PC-3 (cell line): ENCODE measurements at places on chromosomes 7 and 10.

- DNase-seq = no peak
Observed at GRCh38 chr7:125606671-125607070, 677.0 kb upstream of the POT1 start.

- no peak for DNase-seq
Observed at GRCh38 chr10:48503293-48503911, 101.5 kb downstream of the ARHGAP22 start.

DNA sequence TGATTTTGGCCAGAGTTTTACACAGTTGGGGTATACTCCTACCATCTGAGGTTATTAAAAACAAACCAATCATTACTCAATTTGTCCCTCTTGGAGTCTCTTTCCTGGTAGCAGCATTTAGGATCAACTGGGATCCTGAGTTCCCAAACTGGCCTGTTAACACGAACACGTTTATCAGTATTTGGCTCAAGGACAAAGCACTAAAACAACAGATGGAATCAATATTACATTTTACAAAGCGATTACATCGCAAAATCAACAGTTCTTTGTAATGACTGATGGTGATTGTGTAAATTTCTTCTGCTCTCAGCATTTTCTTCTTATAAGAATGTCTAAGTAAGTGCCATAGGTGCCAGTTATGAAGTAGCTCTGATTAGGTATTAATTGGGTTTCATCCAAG is 582.9 kb upstream of the ANKRD30A start:
- DNase-seq = no peak

- DNase-seq = no peak
Observed at GRCh38 chr10:132614431-132615340, 77.1 kb downstream of the INPP5A start.

DNA sequence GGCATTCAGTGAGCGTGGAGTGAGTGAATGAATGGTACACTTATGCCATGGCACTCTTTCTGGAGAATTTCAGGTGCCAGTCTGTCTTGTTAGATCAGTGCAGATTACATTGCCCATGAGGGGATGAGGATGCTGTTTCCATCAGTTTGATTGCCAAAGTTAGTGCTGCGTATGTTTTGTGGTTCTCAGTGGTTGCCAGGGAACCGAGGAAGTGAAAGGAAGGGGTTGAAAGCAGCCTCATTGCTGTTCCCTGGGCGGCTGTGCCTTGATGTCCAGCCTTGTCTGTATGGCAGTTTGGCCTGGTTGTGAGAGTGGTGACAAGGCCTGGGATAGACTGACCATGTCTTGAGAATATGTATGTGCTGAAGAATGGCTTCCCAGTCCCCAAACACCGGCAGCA is 30.2 kb downstream of the WBP1L start:
- DNase-seq = no peak

- no peak for DNase-seq
Observed at GRCh38 chr10:67079126-67079525, 153.3 kb downstream of the LRRTM3 start.

DNA sequence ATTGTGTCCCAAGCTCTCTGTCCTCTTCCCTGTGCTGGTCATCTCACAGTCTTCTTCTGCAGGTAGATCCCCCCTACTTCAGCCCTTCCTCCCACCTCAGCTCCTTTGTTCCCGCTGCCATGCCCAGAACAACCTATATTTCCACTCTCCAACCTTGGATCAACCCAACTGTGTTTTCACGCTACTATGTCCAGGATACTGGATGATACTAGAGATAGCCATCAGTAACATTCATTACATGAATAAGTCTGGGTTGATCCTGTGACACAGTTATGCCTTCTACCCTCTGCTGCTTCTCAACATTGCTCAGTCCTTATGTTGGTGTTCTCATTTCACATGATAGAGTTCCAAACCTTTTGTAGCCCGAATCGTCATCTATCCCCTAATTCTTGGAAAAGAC is 286.4 kb downstream of the ZEB1 start:
- DNase-seq = no peak

DNA sequence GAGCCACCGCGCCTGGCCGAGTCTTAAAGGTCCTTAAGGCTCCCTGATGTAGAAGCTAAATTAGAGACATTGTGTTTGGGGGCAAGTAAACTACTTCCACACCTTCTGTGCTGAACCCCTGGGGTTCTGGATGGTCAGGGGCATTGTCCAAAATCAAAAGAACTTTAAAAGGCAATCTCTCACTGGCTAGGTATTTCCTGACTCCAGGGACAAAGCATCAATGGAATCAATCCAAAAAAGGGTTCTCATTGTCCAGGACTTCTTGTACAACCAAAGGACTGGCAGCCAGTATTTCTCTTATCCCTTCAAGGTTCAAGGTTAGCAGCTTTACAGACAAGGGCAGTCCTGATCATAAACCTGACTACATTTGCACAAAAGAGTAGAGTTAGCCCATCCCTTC is 24.0 kb downstream of the SRPK2 start:
- no peak for DNase-seq

DNA sequence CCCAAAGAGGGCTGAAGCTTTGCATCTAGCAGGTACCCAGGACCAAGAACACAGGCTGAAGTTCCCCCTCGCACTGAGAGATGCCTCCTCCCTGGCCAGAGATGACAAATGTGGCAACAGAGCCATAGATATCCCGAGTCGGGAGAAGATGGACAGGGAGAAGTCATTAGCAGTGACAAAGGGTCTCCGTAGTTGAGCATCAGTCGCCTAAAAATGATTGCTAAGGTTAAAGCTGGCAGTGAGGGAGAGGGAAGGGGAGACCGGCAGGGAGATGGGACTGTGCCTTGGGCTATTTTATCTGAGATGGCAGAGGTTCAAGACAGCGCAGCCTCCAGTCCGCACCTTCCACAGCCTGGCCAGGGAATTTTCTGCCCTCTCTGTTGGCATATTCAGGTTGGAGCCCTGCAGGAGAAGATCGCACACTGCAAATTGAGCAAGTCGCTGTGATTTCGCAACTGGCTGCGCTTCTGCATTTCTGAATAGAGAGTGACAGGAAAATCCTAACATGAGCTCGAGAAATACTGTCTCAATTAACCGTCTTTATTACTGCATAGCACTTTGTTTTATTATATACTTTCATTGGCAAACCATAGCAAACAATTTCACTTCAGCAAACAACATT is 238.9 kb upstream of the GPR26 start:
- DNase-seq = peak; percentile 47

DNA sequence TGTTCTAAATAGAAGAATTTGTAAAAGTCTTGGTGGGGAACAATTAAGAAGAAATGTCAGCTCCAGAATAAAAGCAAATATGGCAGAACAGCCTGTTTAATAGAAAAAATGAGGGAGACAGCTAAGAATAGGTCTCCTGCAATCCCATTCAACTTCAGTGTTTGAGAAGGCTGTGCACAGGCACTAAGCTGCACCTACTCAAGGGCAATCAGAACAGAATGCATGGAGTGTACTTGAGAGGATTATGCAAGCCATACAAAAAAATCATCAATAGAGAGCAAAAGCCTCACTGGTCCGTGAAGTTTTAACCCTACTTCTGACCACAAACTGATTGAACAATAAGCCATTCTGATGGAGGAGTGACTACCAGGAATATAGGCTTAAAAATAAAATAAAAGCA is 690.7 kb upstream of the PCDH15 start:
- no peak for DNase-seq

DNA sequence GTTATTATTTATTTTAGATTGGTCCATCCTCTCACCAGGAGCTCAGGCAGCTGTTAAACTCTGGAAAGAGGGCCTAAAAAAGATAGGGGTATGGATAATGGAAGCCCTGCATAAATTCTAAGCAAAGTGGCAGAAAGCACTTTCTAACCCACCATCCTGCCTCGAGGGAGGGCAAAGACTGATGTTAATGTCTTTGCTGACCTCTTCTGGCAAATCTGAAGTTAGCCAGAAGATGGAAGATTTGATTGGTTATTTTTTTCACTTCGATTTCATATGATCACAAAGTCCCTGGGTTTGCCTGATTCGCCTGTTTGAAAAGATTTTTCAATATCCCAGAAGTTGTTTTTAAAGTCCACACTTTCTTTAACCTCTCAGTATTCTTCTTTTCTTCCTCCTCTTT is 24.8 kb downstream of the OR9A2 start:
- DNase-seq = peak; percentile 53

GRCh38 chr7:101172005-101172853 is 6.9 kb upstream of the VGF start:
- DNase-seq = no peak

- DNase-seq = no peak
Observed at GRCh38 chr10:98217801-98218200, 50.2 kb downstream of the LOXL4 start.

GRCh38 chr10:19572056-19572455 is 244.2 kb upstream of the PLXDC2 start:
- DNase-seq = no peak

GRCh38 chr10:103557455-103557854 is 64.0 kb downstream of the NEURL1 start:
- no peak for DNase-seq

DNA sequence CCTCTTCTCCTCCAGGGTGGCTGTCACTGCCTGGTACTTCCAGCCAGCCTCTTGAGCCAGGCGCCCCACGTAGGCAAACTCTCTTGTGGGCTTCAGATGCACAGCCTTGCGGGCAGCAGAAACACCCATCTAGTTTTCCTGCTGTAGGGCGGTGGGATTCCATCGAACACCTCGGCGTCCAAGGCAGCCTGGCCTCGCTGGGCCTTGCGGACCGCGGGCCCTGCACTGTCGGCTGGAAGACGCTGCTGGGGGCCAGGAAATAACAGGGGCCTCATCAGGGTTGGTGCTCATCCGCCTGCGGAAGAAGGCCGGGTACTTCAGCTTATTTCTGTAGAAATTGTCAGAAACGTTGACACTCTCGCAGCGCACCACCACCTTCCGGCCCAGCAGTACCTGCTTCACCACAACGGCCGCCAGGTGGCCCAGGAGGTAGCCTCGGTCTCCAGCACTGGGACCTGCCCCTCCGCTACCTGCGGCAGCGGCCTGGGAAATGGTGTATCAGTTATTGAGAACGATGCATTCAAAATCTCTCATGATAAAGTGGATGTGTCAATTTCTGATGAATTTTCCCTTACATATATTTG is 61.1 kb downstream of the WDFY4 start:
- DNase-seq = no peak

DNA sequence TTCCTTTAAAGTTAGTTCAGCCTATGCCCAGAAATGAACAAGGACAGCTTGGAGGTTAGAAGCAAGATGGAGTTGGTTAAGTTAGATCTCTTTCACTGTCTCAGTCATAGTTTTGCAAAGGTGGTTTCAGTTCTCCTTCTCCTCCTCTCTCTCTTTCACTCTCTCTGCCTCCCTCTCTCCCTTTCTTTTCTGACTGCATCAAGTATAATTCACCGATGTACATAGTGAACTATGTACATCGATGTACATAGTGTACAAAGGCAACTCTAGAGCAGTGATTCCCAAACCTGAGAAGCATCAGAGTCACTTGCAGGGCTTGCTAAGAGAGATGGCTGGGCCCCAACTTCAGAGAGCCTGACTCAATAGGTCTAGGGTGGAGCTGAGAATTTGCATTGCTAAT is 1259.7 kb downstream of the TYW1 start:
- DNase-seq = no peak

- no peak for DNase-seq
Observed at GRCh38 chr10:86798611-86799010, 42.2 kb downstream of the BMPR1A start.

DNA sequence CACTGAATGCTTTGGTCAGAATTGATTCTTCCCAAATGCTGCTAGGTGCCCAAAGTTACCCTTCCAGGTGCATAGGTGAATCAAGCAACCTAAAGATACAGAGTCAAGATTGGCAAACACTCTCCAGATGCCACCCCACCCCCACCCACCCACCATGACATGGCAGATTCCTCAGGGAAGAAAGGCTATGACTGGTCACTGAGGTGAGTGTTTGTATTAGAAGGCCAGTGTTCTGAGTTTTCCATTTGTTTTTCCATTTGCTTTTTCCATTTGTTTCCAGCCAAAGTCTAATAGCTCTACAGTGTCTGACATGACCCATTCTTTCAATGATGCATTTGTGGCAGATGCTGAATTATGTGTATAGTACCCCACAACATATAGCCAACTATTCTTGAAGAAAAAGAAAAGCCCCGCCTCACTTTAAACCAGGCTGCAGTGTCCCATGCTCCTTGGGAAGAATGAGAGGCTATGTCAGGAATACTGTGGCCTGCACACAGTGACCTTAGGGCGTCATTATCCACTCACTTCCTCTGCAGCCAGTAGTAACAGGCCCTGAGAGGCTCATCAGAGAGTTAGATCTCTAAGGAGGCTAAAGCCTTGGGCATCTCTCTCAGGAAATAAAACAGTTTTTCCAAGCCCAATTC is 16.1 kb upstream of the HIBADH start:
- DNase-seq = peak; percentile 28

DNA sequence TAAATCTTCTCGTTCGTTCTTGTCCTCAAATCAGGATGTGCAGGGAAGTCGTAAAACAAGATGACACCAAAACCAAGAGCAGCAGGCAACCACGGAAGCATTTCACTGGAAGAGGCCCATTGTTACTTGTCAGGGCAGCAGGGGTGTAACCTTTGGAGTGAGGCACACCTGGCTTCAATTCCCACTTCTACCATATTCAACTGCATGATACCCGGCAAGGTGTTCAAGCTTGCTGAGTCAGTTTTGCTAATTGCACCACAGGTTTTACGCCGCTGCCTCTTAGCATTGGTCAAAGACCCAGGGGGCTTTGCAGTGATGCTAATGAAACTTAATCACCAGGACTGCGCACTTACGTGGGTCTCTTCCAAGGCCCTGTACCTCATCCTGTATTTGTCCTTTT is 50.0 kb upstream of the PTER start:
- DNase-seq = no peak

GRCh38 chr7:142560166-142560565 is 189.1 kb upstream of the PRSS1 start:
- no peak for DNase-seq

GRCh38 chr10:49076319-49076718 is 39.0 kb downstream of the VSTM4 start:
- DNase-seq = no peak

GRCh38 chr7:134710854-134711624 is 64.4 kb downstream of the BPGM start:
- DNase-seq = peak; percentile 10

- no peak for DNase-seq
Observed at GRCh38 chr7:48295296-48295971, 124.2 kb downstream of the ABCA13 start.

DNA sequence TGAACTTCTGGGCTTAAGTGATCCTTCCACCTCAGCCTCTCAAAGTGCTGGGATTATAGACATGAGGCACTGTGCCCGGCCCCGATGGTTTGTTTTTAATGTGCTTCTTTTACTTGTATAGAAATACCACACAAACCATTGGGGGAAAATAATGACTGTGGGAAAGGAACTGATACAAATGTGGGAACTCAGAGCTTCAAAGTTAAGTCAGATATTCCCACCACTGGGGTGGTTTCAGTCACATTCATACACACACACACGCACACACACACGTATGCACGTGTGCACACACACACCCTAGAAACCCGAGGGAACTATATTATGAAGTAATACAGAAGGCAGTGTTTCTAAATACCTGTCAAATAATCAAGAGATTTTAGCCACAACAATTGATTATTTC is 17.0 kb downstream of the CPA4 start:
- DNase-seq = no peak

GRCh38 chr7:36265680-36266079 is 112.6 kb downstream of the EEPD1 start:
- no peak for DNase-seq

GRCh38 chr7:131072505-131073091 is 255.1 kb upstream of the MKLN1 start:
- peak; percentile 48 for DNase-seq

- DNase-seq = peak; percentile 9
Observed at GRCh38 chr7:24827589-24827988, 70.3 kb upstream of the GSDME start.
